Thoracic aorta (tissue), 2 donors: ENCODE measurements at places on chromosomes 12 and 14. TPM values are rescaled to one million over a fixed set of nuclear protein-coding genes. Genes with fewer than 3 reads are reported as not detected.

Gene NOXRED1
- not detected for total RNA-seq

DNA sequence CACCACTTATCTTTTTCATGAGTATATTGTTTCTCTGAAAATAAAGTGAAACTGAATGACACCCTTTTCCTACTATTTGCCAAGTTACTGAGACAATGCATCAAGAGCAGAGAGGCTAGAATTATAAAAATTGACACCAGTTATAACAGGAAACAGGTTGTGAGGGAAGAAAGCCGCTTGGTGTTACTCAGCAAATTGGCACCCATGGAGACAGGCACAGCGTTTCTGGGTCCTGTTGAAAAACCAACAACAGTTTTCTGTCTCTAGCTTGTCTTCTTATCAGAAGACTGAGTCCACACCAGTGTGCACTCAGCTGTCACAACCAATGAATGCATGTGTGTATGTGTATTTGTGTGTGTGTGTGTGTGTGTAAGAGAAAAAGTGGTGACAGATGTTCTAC is 267.7 kb downstream of the KCNH5 start:
- no peaks in the 10 kb centered on the region for H3K36me3 ChIP-seq
- H3K4me3 ChIP-seq: no peak overlapping the region
- H3K27ac ChIP-seq: no peak overlapping the region
- H3K27me3 ChIP-seq: no peaks in the 10 kb centered on the region

Gene DYNC1H1
- total RNA-seq: 517 TPM

DNA sequence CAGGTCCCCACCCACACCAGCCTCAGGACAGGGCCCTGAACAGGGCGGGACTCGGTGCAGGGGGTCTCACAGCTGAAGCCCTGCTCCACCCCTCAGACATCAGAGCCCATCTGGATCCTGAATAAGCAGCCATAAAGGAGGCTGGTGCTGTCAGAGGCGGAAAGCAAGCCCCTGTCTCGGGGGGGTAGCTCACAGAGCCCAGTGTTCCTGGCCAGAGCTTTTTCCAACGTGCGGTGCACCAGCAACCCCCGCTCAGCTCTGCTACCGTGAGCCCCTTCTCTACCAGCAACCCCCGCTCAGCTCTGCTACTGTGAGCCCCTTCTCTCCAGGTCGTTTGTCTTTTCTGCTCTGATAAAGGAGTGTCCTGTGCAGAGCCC is 136.5 kb upstream of the SFSWAP start:
- no peak overlapping the region for H3K27ac ChIP-seq
- no peaks in the 10 kb centered on the region for H3K36me3 ChIP-seq
- H3K27me3 ChIP-seq: no peaks in the 10 kb centered on the region
- DNase-seq: no peak
- H3K4me3 ChIP-seq: no peak overlapping the region

Gene LAG3
- 0.95 TPM for total RNA-seq

DNA sequence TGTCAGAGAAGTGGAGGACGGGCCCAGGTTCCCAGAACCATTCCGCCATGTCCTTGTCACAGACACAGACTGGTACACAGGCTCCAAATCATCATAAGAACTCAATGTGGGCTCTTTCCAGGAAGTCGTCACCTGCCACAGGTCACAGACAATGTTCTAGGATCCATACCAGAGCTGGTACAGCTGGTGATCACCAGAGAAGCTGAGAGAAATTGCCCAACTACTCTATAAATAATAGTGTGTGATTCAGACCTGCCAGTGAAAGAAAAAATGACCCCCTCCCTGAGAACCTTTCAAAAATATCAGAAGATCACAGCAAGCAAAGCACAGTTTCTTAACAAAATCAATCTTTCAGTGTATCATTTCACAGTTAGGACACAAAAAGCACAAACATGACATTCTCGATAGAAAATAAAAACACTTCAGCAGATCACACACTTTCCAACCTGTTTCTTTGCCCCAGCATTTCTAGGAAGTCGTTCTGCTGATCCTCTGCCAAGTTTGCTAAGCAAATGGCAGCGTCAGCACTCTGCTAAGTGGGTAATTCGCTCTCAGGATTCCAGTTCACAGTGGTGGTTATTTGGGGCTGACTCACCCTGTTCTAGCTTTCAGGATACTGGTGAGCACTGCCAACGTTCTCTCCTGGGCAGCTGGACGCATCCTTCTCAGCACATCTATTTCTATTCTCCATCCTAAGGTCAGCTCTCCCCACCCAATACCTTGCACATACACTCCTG is 223.3 kb upstream of the SFSWAP start:
- H3K27ac ChIP-seq: no peak overlapping the region
- H3K4me1 ChIP-seq: no peaks in the 10 kb centered on the region
- no peaks in the 10 kb centered on the region for H3K36me3 ChIP-seq
- H3K4me3 ChIP-seq: no peak overlapping the region
- no peak for DNase-seq

DNA sequence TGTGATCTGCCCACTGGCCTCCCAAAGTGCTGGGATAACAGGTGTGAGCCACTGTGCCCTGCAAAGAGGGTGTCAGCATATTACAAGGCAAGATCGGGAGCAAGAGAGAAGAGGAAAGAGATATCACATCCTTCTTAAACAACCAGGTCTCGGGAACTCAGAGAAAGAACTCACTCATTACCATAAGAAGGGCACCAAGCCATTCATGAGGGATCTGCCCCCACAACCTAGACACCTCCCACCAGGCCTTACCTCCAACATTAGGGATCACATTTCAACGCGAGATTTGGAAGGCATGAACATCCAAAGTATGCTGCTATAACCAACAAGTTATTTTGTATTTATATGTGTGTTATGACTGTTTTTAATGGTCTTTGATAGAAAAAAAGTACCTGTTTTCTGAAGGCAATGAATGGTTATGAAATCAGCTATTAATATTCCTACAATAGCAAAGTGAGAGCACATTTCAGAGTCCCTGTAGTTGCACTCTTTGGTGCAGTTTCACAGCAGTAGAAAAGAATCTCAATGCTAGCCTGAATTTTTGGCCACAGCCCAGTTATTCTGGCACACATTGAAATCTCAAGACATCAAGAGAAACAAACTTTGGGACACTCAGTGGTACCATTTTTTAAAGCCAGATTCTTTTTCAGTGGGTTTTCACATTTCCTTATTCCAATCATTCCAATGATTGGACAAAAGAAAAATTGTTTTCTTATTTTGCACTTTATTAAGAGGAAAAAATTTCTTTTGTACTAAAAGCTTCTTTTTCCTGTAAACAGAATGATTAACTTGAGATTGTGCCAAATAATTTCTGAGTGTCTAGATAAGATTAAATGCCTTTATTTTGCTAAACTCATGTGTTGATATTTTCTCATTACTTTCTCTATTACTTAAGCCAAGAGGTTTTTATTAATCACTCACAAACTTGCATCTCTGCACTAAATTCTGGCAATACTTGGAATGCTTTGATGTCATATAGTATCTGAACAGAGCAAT is 582.6 kb upstream of the ATP2B1 start:
- DNase-seq: no peak
- H3K27ac ChIP-seq: no peak overlapping the region
- no peaks in the 10 kb centered on the region for H3K27me3 ChIP-seq
- H3K4me1 ChIP-seq: no peaks in the 10 kb centered on the region

Gene TAPBPL
- 37.5 TPM for total RNA-seq
